ENCODE measurements at places on chromosomes 1 and 21.

GRCh38 chr1:90386899-90387720 lies 330.0 kb downstream of the BARHL2 start:
- no peak for DNase-seq

DNA sequence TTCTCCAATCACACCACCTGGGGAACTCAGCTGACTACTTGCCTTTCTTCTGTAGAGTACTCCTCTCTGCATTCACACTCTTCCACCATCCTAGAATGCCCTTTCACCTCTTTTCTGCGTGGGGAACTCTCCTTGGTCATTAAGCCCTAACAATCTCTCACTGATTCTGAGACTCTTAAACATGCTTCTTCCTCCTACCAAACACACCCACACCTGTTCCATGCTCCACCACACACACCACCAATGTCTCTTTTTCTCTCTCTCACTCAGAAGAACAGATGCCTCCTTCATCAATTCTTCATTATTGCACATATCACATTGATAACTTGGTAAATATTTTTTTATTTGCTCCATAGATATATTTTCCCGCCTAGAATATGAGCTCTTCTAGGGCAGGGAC lies 53.6 kb downstream of the WARS2 start:
- DNase-seq = no peak

DNA sequence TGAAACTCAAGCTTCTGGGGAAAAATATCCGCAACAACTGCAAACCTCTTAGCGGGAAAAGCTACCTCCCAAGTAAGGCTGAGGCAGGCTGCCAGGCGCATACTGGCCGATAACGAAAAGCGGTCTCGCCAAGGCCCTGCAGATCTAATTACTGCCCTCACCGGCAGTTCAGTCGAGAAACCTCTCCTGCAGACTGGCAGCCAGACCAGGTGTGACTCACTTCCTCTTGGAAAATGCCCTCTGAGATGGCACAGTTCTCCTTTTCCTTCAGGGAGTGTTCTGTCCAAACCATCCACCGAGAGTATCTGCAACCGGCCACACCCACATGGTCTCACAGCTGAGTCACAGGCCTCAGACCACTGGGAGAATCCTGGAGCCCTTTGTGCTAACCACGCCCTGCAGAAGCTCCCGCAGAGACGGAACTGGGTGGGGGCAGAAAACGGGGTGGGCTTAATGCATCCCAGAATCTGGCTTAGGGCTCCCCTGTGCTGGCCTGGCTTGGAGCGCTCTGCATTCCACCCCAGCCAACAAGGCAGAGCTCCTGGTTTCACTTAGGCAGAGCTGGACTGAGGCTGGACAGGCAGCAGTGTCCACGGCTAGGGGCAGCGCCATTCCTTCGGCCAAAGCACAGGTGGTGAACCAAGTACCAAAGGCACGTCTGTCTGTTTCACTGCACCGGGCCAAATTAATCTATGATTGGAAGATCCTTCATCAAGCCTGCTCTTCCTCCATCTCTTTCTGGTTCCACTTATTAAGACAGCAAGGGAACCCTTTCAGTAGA lies 1.2 kb downstream of the S100A10 start:
- peak; percentile 49 for DNase-seq

GRCh38 chr1:10755970-10756521 lies 40.4 kb downstream of the CASZ1 start:
- DNase-seq = peak; percentile 65

GRCh38 chr1:213596729-213597128 lies 391.0 kb upstream of the PROX1 start:
- no peak for DNase-seq

GRCh38 chr1:47629201-47629600 lies 191.4 kb downstream of the FOXD2 start:
- DNase-seq = no peak

GRCh38 chr1:93416183-93416582 lies 31.7 kb upstream of the FNBP1L start:
- no peak for DNase-seq

DNA sequence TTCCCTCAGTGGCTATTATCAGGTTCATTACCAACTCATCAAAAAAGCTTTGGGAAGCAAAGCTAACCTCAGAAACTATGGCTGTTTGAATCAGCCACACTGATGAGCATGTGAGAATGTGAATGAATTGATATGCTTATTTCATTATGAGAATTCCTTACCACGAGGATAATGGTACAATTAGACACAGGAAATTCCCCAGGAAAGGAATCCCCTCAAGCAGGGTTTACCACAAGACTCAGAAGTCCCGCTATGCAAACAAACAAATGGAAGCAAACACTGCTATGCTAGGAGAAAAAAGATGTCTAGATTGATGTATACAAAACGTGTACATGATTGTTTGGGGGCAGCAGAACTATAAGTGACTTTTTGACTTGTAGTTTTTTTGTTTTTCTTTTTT lies 205.0 kb downstream of the HMCN1 start:
- DNase-seq = no peak

DNA sequence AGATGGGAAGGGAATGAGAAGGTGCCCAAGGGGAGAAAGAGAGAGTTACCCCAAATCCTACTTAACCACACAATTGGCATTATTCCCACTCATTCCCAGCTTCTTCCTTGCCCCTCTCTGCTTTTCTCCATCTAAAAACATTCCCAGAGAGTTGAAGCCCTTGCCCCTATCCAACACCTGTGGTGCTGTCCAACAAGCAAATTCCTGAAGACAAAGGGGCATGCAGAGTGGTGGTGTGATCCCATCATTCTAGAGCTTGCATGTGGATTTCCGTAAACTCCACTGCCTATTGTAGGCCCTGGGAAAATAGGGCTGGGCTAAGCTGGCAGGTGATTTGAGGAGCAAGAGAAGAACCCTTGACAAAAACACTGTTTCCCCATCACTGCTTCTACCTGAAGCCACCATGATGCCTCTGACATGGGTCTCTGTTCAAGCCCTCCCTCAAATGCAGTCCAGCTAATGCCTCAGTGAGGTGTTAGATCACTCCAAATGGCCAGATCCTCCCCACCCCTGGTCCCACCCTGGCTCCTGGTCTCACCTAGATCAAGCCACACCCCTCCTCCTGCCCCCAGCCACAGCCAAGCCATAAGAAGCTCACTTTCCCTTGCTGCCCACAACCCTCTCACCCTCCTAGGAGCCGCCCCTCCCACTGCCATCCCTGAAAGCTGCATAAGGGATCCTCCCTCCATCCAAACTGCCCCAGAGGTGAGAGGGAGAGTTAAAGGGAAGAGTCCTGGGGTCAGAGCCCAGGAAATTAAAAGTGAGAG lies 29.5 kb downstream of the SYT2 start:
- no peak for DNase-seq

DNA sequence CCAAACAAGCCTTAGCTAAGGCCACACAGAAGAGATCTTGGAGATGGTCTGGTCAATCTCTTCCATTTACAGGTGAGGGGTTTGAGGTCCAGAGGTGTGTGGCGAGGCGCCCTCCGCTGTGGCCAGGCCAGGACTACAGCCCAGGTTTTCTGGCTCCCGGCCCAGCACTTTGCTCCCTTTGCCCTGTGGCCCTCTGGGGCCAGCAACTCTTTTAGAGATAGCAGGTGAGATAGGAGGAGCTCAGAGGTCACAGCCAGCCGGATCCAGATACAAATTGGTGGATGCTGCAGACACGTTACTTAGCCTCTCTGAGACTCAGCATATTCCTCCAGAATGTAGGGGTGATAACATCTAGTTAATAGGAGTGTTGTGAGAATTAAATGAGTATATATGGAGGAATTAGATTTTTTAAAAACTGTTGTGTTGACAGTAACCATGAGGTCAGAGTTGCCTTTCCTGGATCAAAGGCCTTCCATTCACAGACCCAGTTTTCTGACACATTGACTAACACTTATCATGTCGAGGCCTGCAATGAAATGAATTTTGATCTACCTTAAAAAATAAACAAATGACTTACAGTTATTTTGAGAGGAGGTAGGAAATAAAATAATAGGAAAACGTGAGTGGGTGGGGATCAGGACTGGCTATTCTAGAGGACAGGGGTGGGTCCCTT lies 16.6 kb downstream of the TEX35 start:
- no peak for DNase-seq

GRCh38 chr1:66175098-66175497 lies 358.9 kb upstream of the SGIP1 start:
- DNase-seq = no peak

DNA sequence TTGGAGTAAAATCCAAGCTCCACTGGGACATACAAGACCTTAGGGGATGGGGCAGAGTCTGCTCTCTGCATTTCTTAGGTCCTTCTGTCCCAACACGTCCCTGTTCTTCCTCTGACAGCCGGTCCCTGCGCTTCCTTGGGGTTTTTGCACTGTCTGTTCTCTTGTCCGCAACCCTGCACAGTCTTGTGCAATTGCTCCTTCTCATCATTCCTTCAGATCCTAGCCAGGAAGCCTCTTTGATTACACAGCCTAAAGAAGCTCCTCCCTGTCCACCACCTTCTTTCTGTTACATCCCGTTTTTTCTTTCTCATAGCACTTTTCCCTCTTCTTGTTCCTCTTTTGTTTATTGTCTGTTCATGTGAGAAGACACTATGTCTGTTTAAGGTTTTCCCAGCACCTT lies 19.9 kb downstream of the ACOT11 start:
- no peak for DNase-seq

DNA sequence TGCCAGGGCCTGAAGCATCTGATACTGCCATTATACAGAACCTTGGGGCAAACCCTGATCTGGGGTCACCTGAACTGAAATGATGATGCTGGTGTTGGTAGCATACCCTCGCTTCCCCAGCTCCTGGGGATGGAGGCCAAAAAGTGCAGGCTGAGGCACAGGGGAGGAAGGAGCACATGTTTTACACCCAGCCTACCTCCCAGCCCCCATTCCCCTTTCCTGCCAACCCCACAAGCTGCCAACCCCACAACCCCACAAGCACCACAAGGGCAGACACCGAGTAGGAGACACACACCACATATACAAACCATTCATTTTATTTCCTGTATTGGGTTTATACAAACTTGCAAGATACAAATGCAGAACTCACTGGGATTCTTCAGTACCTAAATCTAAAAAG lies 4.8 kb upstream of the GOLT1A start:
- DNase-seq = no peak
